ENCODE measurements at places on chromosomes 3 and 15. TPM values are rescaled to one million over a fixed set of nuclear protein-coding genes. Genes with fewer than 3 reads are reported as not detected.

- DNase-seq: no peak
Observed at GRCh38 chr3:181329024-181329423, 339.5 kb upstream of the DNAJC19 start.

- DNase-seq: no peak
Observed at GRCh38 chr3:16181361-16181760, 6.9 kb downstream of the GALNT15 start.

- no peak for DNase-seq
Observed at GRCh38 chr3:125245521-125245920, 33.0 kb upstream of the SLC12A8 start.

Gene SUSD5
- total RNA-seq: 15.6 TPM

DNA sequence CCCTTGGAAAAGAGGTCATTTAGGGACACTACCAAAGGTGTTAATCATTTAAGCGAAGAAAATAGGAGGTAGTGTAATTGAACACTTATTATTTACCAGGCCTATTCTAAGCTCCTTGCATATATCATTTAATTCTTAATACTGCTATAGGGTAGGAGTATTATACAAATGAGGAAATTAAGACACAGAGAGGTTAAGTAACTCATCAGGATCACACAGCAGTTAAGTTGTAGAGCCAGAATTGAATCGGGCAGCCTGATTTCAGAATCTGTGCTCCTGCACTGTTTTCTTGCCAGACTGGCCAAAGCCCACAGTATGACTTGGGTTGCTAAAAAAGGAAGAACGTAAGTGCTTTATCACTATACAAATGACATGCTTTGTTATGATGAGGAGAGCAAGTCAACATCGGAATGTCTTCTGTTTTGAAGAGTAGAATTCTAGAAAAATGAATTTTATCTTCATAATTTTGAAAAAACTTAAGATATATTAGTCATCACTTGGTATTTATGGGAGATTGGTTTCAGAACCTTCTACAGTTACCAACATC is 31.4 kb downstream of the HPS3 start:
- DNase-seq: no peak

- DNase-seq: no peak
Observed at GRCh38 chr3:182738583-182739411, 54.5 kb upstream of the ATP11B start.

Gene UBE3A
- 95.1 TPM for total RNA-seq

Gene HGD
- 0.18 TPM for total RNA-seq

GRCh38 chr3:51948016-51948580 is 5.9 kb downstream of the PARP3 start:
- DNase-seq: no peak

DNA sequence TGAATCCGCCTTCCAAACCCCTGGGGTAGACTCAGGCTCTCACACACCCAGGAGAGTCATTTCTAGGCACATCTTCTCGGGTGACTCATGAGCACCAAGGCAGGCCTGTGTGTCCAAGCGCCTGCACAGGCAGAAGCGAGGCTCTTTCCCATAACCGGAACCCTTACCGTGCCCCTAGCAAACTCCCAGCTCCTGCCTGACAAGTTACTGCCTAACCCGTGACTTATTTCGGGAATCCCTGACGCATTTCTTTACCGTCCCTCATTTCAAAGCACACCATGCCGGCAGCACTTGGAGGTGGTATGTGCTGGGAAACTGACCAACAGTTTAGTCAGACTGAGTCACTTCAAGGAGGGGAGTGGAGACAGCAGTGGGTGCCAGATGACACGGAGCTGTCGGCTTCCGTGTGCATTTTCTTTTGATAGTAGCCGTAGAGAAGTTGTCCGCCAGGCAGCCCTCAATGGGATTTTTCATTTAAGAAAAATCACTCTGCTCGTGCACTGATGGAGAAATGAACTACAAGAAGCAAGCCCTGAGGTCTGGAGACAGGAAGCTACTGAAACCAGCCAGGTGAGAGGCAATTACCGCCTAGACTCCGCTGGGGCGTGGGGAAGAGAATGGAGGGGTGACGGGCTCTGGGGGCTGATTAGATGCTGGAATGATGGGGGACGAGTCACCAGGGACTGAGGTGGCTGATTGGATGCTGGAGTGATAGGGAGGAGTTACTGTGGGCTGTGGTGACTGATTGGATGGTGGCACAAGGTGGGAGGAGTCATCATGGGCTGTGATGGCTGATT is 17.3 kb upstream of the HRH1 start:
- DNase-seq: no peak

Gene TMOD2
- 3.1 TPM for total RNA-seq

Gene C3orf85
- not detected for total RNA-seq

DNA sequence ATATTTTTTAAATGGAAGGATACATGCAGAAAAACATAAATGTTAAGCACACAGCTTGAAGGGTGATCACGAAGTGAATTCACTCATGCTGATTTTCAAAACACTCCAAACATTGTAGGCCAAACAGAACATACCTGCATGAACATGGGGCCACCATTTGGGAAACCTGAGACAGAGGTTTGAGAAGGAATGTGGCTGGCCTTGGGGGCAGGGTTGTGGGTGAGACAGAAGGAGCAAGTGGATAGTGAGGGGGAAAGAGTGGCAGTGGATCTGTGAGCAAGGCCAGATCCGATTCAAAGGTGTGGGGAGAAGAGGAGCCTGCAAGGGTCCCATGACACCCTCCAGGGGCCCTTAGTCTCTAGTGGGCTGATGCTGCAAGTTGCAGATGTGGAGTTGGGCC is 94.9 kb downstream of the HMG20A start:
- DNase-seq: no peak

DNA sequence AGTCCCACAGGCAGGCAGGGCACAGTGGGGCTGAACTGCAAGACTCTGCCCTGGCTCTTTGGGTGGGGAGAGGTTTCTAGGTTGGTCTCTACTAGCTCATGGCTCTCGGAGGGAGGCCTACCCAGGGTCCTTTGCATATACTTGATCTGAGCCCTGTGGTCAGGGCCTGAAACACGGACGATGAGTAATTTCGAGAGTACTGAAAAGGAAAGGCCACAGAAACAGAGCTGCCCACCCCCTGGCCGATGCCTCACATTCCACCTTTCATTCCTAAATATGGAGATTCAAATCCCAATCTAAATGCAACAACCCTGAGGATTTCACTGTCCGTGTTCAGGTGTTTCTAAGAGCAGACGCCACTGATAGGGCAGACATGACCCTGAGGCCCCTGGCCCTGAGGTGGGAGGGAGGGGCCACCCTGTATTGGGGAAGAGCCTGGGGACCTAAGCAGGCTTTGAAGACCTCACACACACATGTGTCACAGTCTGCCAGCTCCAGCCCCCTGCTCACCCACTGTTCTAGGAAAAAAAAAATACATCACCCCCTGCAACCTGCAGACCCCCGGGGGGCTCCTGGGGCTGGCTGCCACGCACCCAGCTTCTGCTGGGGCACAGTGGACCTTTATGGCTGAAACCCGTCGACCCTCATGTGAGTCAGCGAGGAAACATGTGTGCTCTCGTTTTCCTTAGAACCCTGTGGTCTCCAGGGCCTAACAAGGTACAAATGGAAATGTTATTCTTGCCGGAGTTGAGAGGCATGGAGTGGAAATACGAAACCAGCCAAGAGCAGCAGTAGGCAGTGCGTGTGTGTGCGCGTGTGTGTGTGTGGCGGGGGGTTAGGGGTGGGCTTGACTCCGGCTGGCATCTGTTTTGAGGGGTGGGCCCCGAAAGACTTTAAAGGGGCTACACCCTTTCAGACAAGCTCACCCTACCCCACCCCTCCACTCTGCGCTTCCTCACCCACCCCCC is 112.7 kb downstream of the CHSY1 start:
- peak; percentile 85 for DNase-seq
